ENCODE measurements at places on chromosomes 1 and 21.

DNA sequence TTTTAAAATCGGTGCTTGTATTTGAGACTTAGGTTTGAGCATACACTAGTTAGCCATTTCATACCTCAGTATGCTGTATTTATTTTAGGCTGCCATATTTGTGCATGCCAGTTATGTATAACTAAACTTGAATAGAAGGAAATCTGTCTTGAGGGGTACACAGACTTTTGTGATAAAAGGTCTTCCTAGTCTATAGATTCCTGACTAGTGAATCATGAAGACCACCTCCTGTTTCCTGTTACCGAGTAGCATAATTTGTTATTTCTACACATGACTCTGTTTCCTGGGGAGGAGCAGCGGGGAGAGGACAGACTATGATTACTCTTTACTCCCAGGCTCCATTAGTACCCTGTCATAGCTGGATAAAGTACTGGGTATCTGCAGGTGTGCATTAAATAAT is 316.8 kb upstream of the SNX7 start:
- no peak for DNase-seq

- DNase-seq, result no peak
These were observed 29.1 kb upstream of the NEK2 start for GRCh38 chr1:211704543-211704942.

DNA sequence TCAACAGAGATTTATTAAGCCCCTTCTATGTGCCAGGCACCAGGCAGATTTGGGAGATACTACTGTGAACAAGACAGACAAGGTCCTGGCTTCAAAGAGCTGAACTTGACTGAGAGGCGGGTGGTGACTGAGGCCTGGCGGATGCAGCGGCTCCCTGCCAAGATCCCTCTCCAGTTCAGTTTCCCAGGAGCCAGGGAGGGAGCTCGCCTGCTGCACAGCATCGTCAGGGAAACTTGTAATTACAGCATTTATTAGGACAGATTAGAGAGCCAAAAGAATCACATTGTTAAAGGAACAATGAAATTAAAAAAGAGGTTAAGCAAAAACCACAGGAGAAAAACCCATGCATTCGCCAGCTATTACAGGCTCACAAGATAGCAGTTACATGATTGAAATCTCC is 55.3 kb downstream of the ETS2 start:
- no peak for DNase-seq

- DNase-seq, result no peak
These were observed 142.8 kb downstream of the CDC7 start for GRCh38 chr1:91643431-91643830.

DNA sequence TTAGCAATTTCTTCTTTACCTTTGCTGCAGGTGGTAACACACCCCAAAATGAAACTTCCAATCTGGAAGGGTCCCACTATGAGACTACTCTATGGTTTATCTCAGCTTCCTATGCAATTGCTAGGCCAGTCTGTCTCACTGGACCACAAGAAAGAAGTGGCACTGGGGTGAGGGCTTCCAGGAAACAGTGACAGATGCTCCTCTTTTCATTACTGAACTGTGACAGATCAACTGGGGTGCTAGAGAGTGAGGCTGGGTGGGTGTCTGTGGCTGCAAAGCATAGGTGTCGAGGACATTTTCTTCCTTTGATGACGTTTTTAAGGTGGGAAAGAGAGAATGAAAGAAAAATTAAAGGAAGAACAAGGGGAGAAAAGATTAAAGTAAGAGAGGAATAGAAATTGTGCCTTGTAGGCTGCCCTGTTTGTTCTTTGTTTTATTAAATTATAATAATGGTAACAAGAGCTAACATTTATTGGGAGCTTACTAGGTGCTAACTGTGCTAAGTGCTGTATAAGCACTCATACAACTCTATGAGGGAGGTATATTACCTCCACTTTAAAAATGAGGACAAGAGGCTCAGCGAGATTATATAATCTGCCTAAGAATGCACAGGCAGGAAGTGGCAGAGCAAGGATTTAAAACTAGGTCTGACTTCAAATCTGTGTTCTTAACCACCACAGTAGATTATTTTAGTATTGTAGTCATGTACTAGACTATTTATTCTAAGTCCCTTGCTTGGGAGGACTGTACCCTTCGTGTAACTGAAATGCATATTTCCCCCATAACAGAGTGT is 27.8 kb upstream of the DMRTA2 start:
- no peak for DNase-seq

GRCh38 chr1:152786077-152786476 is at the start of gene LCE1E:
LCE1E (plus strand) TSS chr1:152786257; CDS start chr1:152787300, 1,043 bp downstream.
- no peak for DNase-seq

- DNase-seq, result no peak
These were observed 115.0 kb downstream of the TGFB2 start for GRCh38 chr1:218459878-218460711.

DNA sequence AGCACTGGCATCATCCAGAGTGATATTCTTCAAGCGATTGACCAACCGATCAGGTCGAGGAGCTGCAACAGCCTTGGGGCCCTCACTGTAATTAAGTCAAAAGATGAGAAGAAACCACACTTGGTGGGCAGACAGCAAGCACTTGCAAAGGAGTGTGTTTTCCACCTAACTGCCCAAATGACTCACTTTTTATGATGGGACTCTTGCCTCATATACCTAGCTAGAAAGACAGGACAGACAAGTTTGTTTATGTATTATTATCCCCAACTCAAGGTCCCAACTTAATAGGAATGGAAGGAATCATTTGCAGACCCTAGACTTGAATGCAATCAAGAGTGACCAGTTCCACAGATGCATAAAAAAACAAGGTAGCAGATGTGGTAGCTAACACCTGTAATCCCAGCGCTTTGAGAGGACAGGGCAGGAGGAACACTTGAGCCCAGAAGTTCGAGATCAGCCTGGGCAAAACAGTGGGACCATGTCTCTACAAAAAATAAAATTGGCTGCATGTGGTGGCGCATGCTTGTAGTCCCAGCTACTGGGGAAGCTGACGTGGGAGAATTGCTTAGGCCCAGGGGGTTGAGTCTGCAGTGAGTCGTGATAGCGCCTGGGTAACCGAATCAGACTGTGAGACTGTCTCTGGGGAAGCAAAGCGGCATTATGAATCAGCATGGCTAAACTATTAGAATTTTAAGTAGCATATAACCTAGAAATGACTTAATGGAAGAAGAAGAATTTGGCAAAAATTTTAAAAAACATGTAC is 2.3 kb upstream of the NRAS start:
- no peak for DNase-seq

DNA sequence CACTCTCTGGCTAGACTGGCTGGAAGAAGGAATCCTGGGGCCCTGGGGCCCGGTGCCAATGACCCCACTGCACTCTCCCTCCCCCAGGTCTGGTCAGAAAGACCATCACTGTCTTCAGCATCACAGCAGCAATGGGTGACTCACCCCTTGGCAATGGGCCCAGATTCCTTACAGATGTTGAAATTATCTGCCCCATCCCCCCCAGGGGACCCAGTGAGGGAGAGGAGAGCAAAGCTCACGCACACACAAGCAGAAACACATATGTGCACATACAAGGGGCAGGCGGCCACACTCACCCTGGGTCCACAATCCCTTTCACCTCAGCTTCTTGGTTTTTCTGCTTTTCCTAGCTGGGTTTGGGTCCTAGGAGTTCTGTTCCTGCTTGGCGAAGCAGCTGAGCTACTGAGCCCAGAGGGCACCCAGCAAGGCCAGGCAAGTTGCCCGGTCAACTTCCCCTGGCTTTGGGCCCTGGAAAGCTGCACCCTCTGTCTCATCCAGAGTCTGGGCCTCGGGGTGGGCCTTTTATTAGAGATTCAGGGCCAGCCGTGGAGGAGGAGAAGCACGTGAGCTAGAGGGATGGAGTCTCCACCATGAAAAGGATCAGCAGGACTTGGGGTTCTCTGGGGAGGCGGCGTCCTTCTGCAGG is 2.6 kb downstream of the COL16A1 start:
- DNase-seq, result no peak

DNA sequence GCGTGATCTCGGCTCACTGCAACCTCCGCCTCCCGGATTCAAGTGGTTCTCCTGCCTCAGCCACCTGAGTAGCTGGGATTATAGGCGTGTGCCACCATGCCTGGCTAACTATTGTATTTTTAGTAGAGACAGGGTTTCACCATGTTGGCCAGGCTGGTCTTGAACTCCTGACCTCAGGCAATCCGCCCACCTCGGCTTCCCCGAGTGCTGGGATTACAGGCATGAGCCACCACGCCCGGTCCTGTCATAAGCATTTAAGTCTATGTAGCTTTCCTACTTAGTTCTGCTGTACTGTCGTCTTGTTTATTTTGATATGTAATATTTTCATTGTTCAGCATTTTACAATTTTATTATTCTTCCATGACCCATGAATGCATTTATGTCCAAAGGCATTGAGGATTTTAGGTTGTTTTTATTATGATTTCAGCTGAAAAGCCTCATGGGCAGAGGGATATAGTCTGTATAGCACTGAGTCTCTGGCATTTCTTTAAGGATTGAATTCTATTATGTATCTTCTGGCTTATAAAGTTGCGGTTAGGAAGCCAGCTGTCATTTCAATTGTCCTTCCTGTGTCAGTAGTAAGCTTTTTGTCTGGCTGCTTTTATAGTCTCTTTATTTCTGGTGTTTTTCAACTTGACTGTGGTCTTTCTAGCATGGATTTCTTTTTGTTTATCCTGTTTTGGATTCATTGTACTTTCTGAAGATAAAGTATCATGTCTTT is 9.2 kb downstream of the AGPAT3 start:
- no peak for DNase-seq

DNA sequence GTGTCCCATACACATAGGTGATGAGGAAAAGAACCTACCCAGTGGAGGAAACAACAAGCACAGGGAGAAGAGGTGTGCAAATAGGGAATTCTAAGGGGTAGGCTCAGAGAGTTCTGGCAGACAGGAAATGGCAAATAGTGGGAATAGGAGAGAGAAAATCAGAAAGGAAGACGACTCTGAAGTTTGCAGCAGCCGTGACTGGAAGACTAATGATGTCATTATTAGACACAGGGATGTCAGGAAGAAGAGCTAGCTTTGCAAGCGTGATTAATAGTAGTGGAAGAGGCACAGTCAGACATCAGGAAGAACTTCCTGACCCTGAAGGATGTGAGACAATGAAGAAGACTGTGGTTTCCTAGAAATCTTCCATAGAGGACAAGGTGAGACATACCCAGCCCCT is 21.1 kb downstream of the DLGAP3 start:
- no peak for DNase-seq

DNA sequence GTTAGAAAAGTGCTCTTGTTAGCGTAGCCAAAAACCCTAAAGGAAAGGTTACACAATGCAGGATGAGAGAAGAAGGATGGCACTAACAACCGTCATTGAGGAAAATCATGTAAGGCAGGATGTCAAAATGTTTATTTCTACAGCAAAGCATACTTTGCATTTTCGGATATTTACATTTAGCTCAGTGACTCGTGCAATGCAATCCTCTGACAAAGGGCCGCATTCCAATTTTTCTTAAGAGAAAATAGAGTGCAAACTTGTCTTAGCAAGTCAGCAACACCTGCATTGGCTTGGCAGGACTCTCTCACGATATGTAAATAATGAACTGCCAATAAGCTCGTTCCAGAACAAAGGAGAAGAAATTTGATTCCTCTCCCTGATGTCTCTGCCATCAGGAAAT is 33.3 kb downstream of the TIAM1 start:
- DNase-seq, result no peak

- no peak for DNase-seq
These were observed 29.5 kb downstream of the PLPPR5 start for GRCh38 chr1:98975113-98975512.

GRCh38 chr1:37862330-37862729 is 2.9 kb upstream of the MTF1 start:
- DNase-seq, result no peak

Measured in stimulated activated CD8-positive, alpha-beta memory T cell treated with anti-CD3 and anti-CD28 coated beads, Interleukin-4, amount 100 ng/mL, for 1 hour (primary cell).